ENCODE measurements at places on chromosomes 5 and 9.

GRCh38 chr9:79357616-79358015, 214.1 kb upstream of the TLE4 start:
- DNase-seq = no peak

- DNase-seq = no peak
These were observed 278.2 kb downstream of the CSNK1G3 start for GRCh38 chr5:123790226-123790625.

GRCh38 chr9:14179449-14179848, 134.5 kb downstream of the NFIB start:
- DNase-seq = no peak

DNA sequence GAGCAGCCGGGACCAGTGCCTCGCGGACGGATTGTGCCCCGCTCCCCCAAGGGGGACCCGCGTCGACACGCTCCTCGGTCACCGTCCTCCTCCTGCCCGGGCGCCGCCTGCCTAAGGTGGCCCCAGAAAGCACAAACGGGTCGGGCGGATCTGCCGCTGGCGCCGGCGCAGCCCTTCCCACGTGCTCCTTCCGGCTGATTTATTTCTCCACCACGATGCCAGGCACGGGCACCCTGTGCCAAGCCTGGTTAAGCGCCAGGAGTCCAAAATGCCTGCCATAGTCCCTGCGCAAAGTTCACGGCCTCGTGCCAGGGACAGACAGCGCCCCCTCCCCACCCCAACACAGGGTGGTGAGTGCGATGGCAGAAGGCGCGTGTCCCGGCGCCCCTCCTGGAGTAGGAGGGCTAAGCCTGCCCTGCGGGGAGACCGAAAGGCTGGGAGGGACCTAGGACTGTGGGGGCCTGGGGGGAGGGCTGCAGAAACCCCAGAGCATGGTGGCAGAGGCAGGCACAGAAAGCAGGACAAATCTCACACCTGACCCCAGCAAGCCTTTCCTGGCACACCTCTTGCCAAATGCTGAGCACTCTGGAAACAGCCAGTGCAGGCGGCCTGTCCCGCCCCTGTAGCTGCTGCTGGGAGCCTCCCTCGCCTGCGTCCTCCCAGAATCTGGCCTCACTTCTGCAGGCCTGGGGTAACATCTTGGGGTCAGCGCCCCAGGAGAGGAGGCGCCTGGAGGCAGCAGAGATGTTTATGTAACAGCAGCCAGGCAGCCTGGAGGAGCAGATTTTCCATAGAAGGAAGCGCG, 1.1 kb upstream of the NOTCH1 start:
- DNase-seq = no peak

- DNase-seq = no peak
These were observed at the start of gene KCNMB1 for GRCh38 chr5:170388818-170389549. KCNMB1 (minus strand) TSS chr5:170389367; CDS start chr5:170385447, 3,920 bp downstream.

GRCh38 chr5:85472749-85473148, 1088.1 kb upstream of the EDIL3 start:
- no peak for DNase-seq

DNA sequence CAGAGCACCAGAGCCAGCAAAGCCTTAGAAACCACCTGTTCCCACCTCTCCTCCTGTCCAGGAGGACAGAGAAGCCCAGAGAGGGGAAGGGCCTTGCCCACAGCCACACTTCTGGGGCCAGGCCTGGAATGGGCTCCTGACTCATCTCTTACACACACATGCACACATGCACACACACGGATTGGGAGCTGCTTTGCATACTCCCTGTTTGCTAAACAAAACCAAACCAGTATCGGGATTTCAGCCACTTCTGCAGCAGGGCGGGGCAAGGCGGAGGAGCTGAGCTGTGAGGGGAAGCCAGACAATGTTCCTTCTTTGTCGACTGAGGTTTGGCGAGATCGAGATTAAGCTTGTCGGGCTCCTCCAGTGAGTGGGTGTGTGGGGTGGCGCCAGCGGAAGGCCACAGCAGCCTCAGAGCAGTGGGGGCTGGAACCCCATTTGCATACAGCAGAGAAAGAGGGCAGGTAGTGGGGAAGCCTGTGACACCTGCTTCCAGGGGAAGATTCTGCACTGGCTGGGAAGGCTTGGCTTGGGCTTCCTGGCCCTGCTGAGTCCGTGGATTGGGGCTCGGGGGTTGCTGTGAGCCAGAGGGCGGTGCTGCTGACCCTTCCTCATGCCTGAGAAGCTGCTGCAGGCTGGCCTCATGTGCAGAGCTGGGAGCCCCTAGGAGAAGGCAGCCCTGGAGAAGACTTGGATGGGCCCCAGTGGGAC, 16.1 kb downstream of the GFI1B start:
- no peak for DNase-seq

DNA sequence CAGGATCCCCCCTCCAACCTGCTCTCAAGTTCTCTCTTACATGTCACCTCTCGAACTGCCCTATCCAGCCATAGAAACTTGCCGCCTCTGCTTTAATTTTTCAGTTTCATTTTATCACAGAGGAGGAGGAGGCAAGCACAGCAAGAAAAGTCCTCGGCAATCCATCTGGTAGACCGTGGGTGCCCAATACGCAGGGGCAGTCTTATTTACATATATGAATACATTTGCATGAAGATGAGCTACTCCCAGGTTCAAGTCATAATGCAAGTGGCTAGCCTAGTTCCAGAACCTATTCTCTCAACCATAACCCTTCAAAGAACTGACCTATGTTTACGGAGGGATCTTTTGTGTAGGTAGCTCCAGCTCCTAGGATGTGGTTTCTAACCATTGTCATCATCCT, 223.2 kb upstream of the PANK3 start:
- DNase-seq = no peak

DNA sequence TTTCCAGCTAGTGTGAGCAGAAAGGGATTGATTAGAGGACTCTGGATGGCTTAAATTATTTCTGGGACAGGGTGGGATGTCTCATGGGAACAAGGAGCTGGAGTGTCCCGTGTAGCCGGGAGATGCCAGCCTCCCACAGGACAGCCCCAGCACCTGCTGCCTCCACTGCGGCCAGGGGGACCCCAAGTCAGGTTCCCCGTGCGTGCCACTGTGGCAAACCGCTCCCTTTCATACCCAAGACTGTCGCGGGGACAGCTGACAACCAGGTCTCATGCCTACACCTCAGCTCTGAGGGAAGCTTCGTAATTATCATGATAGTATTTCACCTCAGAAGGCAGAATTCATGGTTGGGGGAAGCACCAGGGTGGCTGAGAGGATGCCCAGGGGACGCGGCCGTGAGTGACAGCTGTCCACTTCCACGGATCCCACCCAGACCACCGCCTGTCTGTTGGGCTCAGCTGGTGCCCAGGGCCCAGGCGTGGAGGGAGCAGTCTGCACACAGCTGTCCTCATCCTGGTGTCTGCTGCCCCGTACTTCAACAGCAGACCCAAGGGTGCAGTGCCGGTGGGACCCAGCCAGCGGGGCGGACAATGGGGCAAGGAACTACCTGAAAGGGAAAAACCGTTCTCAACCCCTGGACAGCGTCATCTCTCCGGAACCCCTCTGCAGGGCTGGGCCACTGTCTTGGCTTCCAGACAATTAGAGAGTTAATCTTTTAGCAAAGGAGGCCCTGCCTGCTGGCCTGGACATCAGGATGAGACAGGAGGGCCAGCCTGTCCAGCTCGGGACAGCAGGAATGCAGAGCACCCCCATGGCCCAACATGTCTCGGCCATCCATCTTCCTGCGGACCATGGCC, 166.9 kb downstream of the OLFM1 start:
- DNase-seq = no peak

- DNase-seq = no peak
These were observed 13.9 kb downstream of the SLC36A1 start for GRCh38 chr5:151461312-151461711.

DNA sequence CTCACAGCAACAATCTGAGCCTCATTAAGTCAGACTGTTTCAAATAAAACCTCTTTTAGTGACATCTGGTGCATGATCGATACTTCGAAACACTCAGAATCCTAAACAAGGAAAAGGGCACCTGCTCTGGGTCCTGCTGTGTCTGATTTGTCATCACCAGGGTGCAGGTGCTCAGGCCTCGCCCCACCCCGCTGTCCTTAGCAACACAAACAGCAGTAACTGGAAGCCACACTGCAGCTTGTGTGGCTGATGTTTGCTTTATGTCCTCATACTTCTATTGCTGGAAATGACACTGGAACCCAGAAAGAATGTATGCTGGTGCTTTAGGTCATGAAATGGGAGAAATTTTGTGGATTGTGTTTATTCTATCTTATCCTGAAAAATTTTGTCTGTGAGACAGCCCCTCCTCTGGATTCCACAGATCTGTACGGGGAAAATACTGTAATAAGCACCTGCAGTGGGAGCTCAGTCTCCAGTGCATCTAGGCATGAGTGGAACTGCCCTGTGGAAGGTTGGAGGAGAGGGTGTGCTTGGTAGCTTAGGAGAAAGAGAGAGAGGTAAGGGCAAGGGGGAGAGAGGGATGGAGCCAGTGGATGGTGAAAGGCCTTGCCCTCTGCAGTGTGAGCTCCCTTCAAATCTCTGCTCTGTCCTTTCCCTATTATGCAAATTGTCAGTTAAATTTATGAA, 284.2 kb downstream of the SMARCA2 start:
- no peak for DNase-seq

GRCh38 chr9:74330487-74331214, 166.5 kb upstream of the RORB start:
- DNase-seq = no peak

All from DMS 273 treated with DMSO at 0.1 percent for 48 hours (cell line).